ENCODE measurements at places on chromosomes 4 and X. TPM values are rescaled to one million over a fixed set of nuclear protein-coding genes. Genes with fewer than 3 reads are reported as not detected.
A peak's percentile ranks its signal among the peaks of the same experiment; 100 is the strongest.

DNA sequence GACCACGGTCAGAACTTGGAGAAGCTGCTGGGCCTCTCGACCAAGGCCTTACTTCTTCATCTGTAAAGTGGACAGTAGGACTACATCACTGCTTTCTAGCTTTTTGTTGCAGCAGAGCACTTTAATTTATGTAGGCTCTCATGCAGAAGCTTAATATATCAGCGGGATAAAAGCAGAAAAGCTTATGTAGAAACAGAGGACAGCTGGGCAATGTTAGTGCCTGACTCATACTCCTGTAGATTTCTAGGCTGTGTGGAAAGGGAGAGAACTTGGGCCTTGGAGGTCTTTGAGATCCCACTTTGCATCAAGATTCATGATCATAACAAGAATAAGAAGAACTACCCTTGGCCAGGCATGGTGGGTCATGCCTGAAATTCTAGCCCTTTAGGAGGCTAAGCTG is 91.2 kb downstream of the ARHGAP10 start:
- no peak for DNase-seq
- peaks cover 56% of the 10 kb centered on the region for H3K4me1 ChIP-seq
- H3K27ac ChIP-seq = no peak overlapping the region
- no peak overlapping the region for H3K4me3 ChIP-seq
- no peaks in the 10 kb centered on the region for H3K36me3 ChIP-seq

GRCh38 chr4:71009890-71010588 is 16.6 kb downstream of the DCK start:
- no peaks in the 10 kb centered on the region for H3K36me3 ChIP-seq
- H3K4me3 ChIP-seq = no peak overlapping the region
- no peak for DNase-seq
- H3K4me1 ChIP-seq = no peaks in the 10 kb centered on the region
- H3K27ac ChIP-seq = no peak overlapping the region
- H3K27me3 ChIP-seq = no peaks in the 10 kb centered on the region

DNA sequence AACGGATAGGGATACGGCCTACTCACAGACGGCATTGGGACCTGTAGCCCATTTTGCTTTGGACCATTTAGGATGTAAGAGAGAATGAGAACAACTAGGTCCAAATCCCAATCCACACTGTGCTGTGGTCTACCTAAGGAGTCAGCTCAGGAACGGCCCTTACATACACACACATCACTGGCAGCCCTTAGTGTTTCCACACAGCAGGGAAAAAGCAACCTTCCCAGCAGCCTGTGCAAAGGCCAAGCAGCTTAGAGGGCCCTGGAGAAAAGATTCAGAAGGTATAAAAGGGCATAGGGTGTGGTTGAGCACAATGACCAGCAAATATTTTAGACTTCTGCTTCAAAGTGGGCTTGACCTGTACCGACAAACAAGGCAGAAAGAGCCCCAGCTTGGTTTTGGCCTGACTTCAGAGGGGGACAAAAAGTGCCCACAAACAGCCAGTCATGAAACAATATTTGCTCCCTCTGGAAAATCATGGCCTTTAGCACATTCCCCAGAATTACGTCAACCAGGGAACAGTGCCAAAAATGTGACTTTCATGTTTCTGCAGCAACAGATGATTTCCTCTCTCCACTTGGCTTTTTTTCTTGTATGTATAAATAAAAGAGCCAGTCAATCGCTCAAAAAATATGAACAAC is 359.5 kb upstream of the FGF16 start:
- no peak overlapping the region for H3K27ac ChIP-seq
- no peak for DNase-seq
- no peaks in the 10 kb centered on the region for H3K36me3 ChIP-seq
- no peaks in the 10 kb centered on the region for H3K4me1 ChIP-seq
- H3K4me3 ChIP-seq = no peak overlapping the region

GRCh38 chr4:160947653-160948052 is 1216.1 kb downstream of the FSTL5 start:
- no peaks in the 10 kb centered on the region for H3K36me3 ChIP-seq
- no peak overlapping the region for H3K27ac ChIP-seq
- no peaks in the 10 kb centered on the region for H3K4me1 ChIP-seq
- no peaks in the 10 kb centered on the region for H3K27me3 ChIP-seq
- DNase-seq = no peak

- no peak overlapping the region for H3K27ac ChIP-seq
- no peak overlapping the region for H3K4me3 ChIP-seq
- no peaks in the 10 kb centered on the region for H3K4me1 ChIP-seq
- H3K36me3 ChIP-seq = no peaks in the 10 kb centered on the region
- no peak for DNase-seq
Measured at GRCh38 chrX:68199062-68199848, 234.0 kb downstream of the OPHN1 start.

DNA sequence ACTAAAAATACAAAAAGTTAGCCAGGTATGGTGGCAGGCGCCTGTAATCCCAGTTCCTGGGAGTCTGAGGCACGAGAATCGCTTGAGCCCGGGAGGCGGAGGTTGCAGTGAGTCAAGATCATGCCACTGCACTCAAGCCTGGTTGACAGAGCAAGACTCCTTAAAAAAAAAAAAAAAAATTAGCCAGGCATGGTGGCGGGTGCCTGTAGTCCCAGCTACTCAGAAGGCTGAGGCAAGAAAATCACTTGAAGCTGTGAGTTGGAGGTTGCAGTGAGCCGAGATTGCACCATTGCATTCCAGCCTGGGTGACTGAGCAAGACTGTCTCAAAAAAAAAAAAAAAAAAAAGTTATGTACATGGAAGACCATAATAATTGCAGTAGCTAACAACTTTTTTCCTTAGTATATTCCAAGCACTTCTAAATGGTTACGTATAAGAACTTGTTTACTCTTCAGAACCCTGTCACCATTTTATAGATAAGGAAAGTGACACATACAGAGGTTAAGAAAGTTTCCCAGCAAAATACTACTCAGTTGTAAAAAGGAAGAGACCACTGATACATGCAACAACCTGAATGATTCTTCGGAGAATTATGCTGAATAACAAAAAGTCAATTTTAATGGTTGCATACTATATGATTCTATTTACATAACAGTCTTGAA is 24.5 kb downstream of the RUFY3 start:
- DNase-seq = no peak
- no peak overlapping the region for H3K4me3 ChIP-seq
- H3K4me1 ChIP-seq = peaks cover 4% of the 10 kb centered on the region
- H3K27me3 ChIP-seq = no peaks in the 10 kb centered on the region
- H3K27ac ChIP-seq = no peak overlapping the region

DNA sequence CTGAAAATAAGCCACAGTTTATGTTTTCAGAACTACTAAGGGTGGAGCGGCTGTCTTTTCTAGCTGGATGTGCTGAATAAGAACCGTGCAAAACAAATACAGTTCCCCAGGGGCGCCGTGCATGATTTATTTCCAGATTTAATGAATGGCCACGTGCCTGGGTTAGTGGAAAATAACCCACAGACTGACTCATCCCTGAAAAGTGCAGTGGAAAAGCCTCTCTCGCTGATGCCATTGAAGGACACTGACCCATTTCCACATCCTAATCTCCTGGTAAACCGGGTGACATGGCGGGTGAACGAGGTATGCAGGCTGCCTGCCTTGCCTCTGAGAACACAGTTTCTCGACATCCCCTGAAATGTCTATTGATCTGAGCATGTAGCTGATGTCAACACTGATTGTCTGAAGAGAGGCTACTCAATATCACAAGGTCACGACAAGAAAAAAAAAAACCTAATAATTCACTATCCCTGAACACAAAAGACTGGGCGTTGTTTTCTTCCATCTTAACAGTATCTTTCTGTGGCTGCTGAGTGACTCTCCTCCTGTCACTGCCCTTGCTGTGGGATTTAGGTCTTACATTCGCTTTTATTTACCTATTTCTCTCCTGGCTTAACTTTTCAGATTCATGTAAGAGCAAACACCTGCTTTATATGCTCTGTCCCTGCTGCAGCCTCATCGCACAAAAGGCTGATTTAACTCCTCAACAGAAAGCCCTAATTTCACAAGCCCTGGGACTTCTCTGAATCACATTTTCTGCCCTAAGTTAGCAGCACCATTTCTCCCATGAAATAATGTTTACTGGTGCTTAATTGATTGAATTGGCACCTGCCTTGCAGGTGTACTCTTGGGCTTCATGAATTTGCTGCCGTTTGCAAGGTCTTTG is 76.9 kb upstream of the SCOC start:
- no peak overlapping the region for H3K4me3 ChIP-seq
- peak overlapping the region; percentile 60 for H3K27ac ChIP-seq
- H3K27me3 ChIP-seq = no peaks in the 10 kb centered on the region
- DNase-seq = no peak
- H3K36me3 ChIP-seq = no peaks in the 10 kb centered on the region
- H3K4me1 ChIP-seq = peaks cover 22% of the 10 kb centered on the region

GRCh38 chr4:53963781-53964180 is 100.6 kb downstream of the CHIC2 start:
- H3K4me1 ChIP-seq = peaks cover 8% of the 10 kb centered on the region
- H3K27ac ChIP-seq = no peak overlapping the region
- no peak for DNase-seq
- H3K4me3 ChIP-seq = no peak overlapping the region

- no peak overlapping the region for H3K4me3 ChIP-seq
- DNase-seq = no peak
- H3K27me3 ChIP-seq = no peaks in the 10 kb centered on the region
- no peaks in the 10 kb centered on the region for H3K4me1 ChIP-seq
- H3K36me3 ChIP-seq = peaks cover 83% of the 10 kb centered on the region
- H3K27ac ChIP-seq = no peak overlapping the region
Measured at GRCh38 chr4:864456-865120, 38.7 kb upstream of the CPLX1 start.

Gene MAB21L2
- total RNA-seq = 0.25 TPM

Gene SLC7A11
- 1.5 TPM for total RNA-seq

Gene ZXDA
- total RNA-seq = 5.6 TPM

Gene TSPAN6
- total RNA-seq = 19.6 TPM
